ENCODE measurements at places on chromosomes 13 and 19.

GRCh38 chr19:55492362-55492944 lies 4.2 kb downstream of the SSC5D start:
- DNase-seq = no peak

- no peak for DNase-seq
These were observed 7.2 kb downstream of the LGALS7B start for GRCh38 chr19:38796154-38796553.

- DNase-seq = no peak
These were observed 30.4 kb upstream of the SPATA13 start for GRCh38 chr13:24129914-24130774.

DNA sequence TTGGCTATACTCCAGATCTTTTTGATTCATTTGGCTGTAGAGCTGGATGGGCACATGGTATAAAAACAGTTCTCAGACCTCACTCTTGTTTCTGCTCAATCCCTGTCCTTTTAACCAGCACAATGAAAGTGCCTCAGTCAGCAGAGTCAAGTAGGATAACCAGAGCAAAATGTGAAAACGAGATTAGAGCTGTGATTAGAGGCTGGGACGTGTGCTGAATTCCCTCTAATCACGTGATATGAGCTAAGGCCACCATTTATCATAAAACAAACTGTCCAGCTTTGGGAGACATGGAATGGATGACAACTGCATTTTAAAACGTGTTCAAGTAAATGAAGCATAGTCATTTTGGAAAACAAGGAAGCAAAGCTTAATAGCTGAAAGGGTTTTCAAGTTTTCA lies 54.1 kb downstream of the GJA3 start:
- no peak for DNase-seq

DNA sequence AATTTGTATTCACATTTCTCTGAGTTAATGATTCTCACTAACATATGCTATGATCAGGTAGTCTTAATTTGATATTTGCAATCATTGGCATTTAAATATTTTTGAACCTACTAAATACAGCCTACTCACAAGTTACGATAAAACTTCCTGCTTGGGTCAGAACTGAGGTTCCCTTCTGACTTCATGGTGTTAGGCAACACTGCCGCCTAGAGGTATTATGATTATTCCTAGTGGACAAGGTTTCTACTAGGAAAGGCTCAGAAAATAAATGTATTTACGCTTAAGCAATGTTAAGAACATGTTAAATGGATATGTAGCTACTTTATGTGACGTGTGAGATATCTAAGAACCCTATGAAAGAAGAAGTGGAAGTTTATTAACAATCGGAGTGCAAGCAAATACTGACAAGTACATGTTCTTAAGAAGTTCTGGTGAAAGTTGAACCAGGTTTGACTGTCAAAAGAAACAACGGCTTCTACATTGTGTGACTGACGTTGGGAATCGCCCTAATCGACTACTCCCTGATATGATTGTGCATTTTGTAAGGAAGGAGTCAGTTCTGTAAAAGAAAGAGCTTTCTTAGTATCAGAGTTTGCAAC lies 1395.8 kb downstream of the SLITRK5 start:
- DNase-seq = peak; percentile 16

GRCh38 chr19:37334179-37335071 lies 36.5 kb upstream of the ZNF527 start:
- peak; percentile 82 for DNase-seq

GRCh38 chr19:5877427-5877826 lies 7.1 kb upstream of the FUT5 start:
- DNase-seq = no peak

DNA sequence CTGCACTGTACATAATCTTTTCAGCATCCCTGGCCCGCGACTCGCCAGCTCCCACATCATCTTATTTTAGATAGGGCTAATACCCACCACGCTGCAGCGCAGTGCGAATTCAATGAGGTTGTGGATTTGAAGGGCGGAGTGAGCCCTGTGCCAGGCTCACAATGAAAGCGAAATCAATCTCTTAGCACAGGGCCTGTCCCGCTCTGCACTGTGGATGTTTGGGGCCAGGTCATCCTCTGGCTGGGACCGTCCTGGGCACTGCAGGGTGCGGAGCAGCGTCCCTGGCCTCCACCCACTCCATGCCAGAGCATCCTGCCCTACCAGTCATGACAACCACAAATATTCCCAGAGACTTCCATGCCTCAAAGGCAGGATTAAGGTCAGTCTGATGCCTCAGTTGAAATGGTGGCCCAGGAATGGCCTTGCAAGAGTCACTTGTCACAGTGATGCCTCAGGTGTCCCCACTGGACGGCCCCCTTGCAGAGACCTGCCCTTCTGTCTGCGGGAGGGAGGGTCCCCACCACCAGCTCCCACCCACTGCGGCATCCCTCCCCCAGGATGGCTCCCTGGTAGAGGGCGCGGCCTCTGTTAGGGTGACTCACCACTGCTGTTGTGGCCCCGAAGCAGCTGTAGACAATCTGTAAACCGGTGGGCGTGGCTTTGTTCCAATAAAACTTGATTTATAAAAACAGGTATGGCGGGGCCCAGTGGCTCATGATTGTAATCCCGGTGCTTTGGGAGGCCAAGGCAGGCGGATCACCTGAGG lies 5.6 kb downstream of the UHRF1 start:
- DNase-seq = peak; percentile 34

DNA sequence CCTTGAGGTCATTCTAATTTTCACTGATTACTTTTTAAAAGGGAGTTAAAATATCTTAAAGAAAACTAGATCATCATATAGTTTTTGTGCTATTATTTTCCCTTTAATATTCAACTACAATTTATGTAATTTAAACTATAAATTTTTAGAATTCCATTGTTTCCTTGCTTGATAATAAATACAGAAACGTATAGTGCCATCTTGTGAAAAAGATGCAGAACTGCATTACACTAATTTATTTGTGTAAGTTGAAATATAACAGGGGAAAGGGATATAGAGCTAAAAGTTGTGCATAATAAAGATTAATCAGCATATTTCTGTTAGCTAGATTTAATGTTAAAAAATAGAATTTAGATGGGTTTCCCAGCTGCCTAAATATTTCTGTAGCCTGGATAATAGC lies 61.5 kb upstream of the TDRD3 start:
- no peak for DNase-seq

- peak; percentile 76 for DNase-seq
These were observed at the start of gene CYTH2 for GRCh38 chr19:48469289-48469881. Gene CYTH2, plus strand, starts transcription at chr19:48469369. Its CDS starts 139 bp downstream, at chr19:48469508.

DNA sequence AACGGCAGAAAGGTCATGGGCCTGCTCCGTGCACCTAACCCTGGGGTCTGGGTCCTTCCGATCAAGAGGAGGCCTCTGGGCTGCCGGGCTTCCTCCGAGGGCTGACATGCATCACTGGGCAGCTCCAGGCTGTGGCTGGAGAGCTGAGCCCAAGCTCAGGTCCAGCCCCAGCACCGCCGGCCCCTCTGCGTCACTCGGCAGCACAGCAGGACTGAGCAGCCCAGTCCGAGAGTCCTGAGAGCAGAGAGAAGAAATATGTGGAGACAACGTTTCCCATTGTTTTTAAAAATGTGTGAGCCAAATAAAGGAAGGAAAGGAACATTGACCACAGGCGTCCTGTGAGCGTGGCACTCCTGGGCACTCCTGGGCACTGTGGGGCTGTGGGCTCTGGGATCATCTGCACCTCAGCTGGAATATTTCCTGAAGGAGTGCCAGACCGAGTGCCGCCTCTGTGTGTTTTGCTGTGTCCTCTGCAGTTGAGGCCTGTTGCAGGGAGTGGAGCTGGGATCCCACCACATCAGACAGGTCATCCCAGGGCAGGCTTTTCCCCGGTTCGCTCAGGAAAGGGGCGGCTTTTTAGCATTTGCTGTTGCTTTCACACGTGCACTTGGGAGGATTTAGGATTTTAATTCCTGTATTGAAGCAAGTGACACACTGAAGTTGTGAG lies 37.8 kb upstream of the TFDP1 start:
- DNase-seq = no peak

- peak; percentile 87 for DNase-seq
These were observed 935 bp downstream of the ARID3A start for GRCh38 chr19:926589-927350.

GRCh38 chr13:112772929-112773328 lies 83.1 kb downstream of the ATP11A start:
- DNase-seq = no peak

DNA sequence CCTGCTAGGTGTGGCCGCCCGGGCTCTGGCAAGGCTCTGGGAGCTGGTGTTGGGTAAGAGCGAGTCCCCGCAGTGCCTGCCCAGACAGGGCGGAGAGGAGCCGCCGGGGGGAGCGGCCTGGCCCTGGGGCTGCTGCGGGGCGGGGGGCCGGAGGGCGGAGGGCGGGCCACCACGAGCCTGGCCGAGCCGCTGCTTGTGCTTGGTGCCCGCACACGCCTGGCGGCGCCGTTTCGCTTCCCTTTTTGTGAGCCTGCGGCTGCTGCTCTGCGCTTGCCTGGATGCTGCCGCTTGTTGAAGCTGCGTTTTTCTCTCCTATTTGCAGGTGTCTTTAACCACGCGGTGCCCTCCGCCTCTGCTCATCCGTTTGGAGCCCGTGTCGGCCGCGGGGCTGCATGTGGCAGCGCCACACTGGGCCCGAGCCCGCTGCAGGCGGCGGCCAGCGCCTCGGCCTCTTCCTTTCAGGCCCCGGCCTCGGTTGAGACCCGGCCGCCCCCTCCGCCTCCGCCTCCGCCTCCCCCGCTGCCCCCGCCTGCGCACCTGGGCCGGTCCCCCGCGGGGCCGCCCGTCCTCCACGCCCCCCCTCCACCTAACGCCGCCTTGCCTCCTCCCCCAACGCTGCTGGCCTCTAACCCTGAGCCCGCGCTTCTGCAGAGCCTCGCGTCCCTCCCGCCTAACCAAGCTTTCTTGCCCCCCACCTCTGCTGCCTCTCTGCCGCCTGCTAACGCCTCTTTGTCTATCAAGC lies 8.5 kb downstream of the PLEKHJ1 start:
- DNase-seq = peak; percentile 84

DNA sequence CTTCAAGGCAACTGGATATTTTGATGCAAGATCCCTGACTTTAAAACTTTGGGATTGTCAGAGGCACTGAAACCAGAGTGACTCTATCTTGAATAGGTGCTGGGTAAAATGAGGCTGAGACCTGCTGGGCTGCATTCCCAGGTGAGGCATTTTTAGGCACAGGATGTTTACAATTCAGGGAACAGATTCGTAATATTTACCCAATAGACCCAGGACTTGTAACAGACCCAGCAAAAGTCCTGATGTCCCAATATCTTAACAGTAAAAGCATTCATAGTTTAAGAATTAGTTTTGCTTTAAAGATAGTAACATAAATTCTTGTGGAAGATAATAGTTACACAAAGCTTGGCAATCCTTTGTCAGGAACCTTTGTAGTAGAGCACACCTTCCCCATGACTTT lies 166.2 kb downstream of the FGF14 start:
- DNase-seq = no peak

GRCh38 chr19:41910240-41910991 lies 17.8 kb downstream of the ERFL start:
- no peak for DNase-seq

DNA sequence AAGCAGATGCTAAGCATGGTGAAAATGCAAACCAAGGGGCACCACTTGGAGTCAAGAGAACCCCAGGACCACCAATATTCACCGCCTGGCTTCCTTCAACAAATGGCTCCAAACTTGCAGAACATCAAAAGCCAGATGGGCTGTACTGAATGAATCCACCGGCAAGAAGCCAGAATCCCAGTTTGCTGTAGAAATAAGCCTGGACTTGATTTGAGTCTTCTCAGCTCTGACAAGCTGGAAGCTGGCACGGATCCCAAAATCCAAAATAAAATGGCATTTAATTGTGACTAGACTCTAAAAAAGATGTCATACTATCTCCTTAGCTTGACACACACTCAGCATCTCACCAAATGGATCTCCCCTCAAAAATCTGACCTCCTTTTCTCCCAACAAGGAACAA lies 11.9 kb downstream of the EFNB2 start:
- no peak for DNase-seq

- DNase-seq = no peak
These were observed 134.7 kb downstream of the LHFPL6 start for GRCh38 chr13:39468306-39468705.

DNA sequence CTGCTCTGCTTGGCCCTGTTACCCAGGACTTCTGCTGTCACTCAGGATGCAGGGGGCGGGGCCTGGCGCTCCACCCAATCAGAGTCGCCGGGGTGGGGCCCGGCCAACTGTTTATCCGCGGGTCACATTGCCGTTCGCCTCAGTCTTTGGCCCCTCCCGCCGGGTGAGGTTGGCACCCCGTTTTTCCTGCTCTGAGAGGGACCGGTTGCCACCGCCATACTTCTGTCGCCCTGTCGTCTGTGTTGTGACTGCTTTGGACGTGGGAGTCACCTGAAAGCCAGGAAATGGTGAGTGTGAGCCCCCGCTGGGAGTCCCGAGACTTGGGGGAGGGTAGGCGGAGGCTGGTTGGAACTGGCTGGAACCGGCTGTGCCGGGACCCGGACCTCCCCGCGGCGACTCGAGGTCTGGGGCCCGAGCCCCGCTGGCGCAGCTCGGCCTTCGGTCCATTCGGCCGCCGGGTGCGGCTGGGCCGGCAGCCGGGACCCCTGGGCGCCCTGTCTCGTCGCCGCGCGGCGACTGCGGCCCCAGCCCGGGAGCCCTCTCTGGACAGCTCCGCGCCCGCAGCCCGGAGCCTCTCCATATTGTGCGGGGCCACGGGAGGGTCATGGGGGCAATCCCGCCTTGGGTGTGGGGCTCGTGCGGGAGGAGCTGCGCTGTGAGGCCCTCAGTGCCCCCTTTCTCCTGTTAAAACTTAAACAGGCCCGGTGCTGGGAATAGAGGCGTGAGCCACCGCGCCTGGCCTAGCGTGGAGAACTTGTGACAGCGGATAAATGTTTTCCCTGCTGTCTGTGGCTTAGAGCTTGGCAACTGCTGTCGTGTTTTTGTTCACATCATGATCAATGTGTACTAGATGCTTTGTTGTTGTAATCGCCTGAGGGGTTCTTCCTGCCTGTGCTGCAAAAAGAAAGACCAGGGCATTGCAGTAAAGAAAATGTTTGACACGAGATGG lies at the start of gene ZNF844:
Gene ZNF844, plus strand, starts transcription at position 142 of the 949 bp plus-strand sequence. Its CDS starts 143 bp downstream, at position 285.
- no peak for DNase-seq
